ENCODE measurements at places on chromosomes 5 and 9.

DNA sequence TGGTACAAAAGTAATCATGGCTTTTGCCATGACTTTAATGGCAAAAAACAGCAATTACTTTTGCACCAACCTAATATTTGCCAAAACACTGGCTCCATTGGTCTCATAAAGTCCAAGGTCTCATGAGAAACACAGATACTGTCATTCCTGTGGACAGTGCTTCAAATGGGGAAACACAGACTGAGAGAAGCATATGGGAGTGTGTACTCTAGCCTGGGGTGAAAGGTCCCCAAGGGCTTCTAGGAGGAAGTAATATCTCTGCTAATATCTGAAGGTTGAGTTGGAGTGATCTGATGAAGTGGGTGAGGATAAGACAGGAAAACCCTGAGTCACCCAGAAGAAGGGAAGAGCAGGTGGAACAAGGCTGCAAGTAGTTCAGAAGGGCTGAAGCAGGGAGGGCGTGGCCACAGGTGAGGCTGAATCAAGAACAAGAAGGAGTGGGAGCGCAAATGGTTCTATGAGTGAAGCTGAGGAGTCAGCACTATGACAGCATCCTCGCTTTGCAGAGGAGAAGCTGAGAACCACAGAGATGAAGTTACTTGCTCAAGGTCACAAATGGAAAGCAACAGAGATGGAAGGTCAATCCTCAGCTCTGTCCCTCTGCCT is 164.1 kb downstream of the ASTN2 start:
- no peak for DNase-seq

DNA sequence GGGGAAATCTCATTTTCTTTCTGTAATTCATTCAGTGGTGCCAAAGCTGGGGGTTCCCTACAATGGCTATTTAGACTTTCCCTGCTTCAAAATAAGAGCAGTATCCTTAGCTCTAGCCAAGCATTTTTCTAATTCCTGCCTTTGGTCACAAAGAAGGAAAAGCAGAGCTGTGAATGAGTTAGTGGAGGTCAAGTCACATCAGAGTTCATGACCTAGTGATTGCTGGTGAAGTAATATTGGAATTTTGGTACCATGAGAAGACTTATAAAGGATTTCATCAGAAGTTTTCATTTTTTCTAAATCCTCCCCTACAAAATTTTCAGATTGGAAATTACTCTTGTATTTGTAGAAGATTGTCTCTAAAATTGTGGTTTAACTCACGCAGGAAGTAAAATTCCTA is 28.0 kb downstream of the DNAJC21 start:
- DNase-seq, result no peak

DNA sequence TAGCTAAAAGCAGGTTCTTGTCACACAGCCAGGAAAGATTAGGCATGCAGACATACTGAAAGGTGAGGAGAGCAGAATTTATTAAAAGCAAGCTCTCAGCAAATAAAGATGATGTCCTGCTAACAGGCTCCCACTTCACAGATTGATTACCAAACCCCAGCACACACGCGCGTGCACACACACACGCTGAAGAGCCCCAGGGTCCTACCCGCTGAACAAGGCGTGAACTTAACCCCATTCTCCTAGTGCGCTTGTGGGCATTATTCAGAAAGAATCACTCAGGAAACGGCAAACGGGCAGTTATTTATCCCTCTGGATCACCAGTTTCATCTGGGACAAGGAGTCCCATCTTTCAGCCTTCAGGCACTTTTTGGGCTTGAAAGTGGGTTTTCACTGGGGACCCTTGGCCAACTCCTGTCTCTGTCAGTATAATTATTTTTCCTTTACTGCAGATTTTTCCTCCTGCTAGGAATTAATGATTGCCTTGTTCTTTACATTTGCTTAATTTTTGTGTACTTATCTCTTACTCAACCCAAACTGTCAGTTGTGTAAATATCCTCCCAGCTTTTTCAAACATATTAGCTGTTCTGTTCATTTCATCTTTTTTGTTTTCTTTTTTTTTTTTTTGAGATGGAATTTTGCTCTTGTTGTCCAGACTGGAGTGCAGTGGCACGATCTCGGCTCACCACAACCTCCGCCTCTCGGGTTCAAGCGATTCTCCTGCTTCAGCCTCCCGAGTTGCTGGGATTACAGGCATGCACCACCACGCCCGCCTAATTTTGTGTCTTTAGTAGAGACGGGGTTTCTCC is 92.6 kb downstream of the RIC1 start:
- no peak for DNase-seq

DNA sequence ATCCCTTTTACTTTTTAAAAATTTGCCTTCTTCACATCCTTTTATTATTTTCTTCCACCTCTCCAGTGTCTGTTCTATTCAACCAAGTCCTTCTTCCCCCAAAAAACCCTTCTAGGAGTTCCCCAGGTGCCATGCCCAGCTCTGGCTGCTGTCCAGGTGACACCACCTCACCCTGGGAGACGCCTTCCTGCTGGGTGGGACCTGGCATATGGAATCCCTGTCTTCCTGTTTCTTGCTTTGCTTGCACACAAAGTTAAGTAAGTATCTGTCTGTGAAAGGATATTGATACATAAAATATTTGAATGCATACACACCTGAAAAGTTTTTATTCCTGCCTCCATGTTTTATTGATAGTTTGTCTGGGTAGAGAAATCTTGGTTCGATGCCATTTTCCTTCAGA is 23.1 kb upstream of the MED10 start:
- no peak for DNase-seq

Measured in 8988T (cell line).